ENCODE measurements at places on chromosomes 4 and X. TPM values are rescaled to one million over a fixed set of nuclear protein-coding genes. Genes with fewer than 3 reads are reported as not detected.

The CABS1 gene
- total RNA-seq: not detected

The NUDT10 gene
- total RNA-seq: 2.1 TPM

The OPRPN gene
- total RNA-seq: not detected

The FHL1 gene
- total RNA-seq: 118 TPM

The IRAK1 gene
- 109 TPM for total RNA-seq

The RHOXF1 gene
- not detected for total RNA-seq

The RHOXF2B gene
- total RNA-seq: not detected

The HERC5 gene
- total RNA-seq: 0.69 TPM

The MMRN1 gene
- 0.42 TPM for total RNA-seq

The MED12 gene
- 26.1 TPM for total RNA-seq

The CXXC4 gene
- total RNA-seq: 0.30 TPM

The BMP2K gene
- 54.1 TPM for total RNA-seq

The RTL3 gene
- 0.05 TPM for total RNA-seq

The FGF5 gene
- 33.6 TPM for total RNA-seq

The CT45A2 gene
- not detected for total RNA-seq

The ATP11C gene
- 47.5 TPM for total RNA-seq

The DGKK gene
- total RNA-seq: not detected

The ETDA gene
- not detected for total RNA-seq

The IQCM gene
- total RNA-seq: not detected

The DMRTC1B gene
- not detected for total RNA-seq
